ENCODE measurements at places on chromosomes 4 and X.

GRCh38 chr4:139977838-139978609, 176.0 kb downstream of the MAML3 start:
- DNase-seq = no peak

DNA sequence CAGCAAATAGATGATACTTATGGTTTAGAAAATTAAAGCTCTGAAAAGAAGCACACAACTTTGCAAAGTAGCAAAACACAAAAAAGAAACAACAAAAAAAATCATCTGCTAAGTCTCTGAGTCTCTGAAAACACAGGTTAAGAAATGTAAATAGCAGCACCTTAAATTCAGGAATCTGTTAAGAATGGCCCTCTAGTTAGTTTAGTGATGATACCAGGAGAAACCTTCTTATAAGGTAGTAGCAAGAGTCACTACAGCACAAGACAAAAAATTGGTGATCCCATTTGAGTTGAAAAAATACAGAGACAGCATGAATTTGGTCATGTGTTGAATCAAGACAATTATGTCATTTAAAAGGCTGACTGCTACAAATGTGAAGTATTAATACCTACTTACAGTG, 308.2 kb upstream of the ADGRL3 start:
- no peak for DNase-seq

GRCh38 chrX:133335027-133335426, 80.3 kb downstream of the GPC4 start:
- peak; percentile 27 for DNase-seq

GRCh38 chr4:24533364-24533763, 51.0 kb downstream of the DHX15 start:
- no peak for DNase-seq

DNA sequence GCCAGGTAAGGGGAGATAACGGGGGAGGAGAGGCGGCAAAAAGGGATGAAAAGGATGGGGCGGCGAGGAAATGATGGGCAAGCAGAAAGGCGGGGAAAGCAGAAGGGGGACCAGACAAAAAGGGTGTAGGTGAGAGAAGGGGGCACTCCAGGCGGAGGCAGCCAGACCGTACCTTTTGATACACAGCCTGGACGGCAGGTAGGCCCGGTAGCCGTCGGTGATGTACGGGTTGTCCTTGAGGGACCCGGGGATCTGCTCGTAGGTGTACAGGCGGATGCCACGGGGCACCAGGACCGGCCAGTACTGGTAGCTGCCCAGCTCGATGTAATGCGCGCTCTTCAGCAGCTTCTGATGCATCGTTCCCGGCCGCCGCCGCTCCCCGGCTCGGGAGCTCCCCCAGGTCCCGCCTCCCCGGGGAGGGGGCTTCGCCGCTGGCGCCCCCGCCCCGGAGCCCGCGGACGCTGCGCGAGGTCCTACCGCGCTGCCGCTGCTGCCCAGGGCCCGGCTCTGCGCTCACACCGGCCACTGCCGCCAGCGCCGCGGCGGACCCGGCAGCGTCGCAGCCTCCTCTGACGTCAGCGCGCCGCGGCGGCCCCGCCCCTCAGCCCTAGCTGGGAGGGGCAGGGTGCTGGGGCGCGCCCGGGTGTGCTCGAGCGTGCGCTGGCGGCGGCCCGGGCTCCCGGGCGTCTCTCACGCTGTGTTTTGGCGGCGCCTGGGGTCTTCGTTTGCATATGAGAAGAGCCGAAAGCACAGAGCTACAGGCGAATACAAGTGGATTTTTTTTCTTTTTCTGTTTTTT, at the start of gene PAQR3:
TSS of gene PAQR3 (minus strand) at position 571 of the 799 bp plus-strand sequence. CDS start at position 357, 214 bp downstream.
- DNase-seq = peak; percentile 91

GRCh38 chr4:91267543-91267942, 1036.2 kb upstream of the GRID2 start:
- no peak for DNase-seq

DNA sequence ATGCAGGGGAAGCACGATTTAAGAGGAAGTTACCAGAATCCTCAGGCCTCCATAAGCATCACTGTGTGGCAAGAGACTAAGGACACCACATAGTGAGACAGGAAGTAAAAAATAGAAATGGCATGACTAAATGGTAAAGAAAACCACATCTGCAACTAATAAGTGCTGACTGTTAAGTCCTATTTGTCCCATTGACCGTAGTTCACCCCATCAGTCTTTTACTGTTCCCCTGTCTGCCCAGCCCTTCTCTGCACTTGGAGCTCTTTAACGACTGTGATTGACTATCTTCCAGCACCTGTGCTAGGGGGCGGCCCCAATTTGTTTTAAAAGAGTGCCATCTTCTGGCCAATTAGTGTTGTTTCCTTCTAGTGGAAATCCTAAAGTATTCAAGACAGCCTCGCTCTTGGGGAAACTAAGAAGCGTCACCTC, 94.2 kb downstream of the MAOA start:
- DNase-seq = peak; percentile 60

DNA sequence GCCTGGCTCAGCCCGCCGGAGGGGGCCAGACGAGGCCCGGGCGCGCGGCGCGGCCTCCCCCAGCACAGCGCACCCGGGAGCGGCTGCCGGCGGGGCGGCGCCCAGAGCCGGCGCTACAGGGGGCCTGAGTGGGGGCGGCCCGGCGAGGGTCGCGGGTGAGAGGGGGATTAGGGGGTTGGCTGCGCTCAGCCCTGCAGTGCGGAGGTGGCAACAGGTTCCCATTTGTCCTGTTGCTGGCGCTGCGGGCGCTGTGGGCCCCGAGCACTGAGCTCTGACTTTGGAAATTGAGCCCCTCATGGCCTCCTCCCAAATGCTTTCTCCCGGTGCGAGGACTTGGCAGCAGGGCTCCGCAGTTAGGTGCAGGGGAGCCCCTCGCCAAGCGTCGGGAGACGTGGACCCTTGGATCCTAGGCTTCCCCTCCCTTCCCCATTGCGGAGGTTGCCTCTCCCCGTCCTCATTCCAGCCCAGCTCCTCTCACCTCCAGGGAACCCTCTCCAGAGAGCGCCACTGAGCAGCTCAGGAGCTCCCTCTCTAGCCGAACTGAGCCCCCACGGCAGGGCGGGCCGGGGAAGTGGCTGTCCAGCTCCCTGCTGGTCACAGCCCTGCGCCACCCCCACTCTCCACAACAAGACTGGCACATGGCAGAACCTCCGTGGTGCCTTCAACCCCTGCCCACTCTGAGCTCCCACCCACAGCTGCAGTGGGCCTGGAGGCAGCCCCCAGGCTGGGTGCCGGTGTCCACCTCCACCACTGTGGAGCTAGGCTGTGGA, 2.5 kb upstream of the DUSP9 start:
- no peak for DNase-seq

DNA sequence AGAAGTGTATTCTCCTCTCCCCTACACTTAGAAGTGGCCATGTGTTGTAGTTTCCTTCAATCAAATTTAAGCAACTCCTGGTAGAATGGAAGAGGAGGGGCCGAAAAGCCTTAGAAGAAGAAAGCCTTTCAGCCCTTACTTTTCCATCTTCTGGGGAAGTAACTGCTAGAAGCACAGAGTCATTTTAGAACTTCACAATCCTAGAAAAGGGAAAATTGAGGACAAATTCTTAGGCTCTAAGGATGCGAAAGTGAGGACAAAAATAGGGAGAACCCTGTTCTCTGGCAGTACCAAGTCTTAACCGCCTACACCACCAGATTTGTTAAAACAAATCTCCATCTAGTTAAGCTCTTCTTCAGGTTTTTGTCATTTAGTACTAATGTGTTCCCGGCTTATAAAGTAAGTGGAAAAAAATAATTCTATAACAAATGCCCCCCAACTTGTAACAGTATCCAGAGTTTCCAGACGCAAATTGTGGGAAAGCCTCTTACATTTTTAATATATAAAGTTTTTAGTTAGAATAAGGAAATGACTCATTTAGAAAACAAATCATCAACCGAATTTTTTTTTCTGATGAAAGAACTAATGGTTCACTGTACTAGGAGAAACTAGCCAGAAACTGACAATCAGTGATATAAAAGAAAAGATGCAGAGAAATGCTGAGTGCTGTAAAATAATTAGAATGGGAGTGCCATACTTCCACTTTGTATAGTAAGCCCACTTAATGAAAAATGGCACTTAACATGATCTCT, 76.0 kb downstream of the ARAP2 start:
- no peak for DNase-seq

DNA sequence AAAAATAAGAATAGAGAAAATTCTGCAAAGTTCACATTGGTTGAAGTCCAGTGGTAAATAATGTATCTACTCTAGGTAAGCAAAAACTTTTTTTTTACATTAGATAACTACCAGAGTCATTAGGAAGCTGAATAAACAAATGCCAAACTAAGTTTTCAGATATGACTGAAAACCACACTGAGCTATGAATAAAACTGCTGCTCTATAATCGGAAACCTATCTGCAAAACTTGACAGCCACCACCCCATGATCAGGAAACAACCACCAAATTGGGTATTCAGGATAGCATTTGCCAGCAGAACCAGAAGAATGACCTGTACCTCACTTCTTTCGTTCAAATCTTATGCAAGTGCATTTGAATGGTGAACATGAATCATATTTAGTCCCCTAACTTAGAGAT, 173.0 kb upstream of the TET2 start:
- DNase-seq = peak; percentile 18

- no peak for DNase-seq
These were observed 52.7 kb upstream of the FTHL17 start for GRCh38 chrX:31124536-31124935.

DNA sequence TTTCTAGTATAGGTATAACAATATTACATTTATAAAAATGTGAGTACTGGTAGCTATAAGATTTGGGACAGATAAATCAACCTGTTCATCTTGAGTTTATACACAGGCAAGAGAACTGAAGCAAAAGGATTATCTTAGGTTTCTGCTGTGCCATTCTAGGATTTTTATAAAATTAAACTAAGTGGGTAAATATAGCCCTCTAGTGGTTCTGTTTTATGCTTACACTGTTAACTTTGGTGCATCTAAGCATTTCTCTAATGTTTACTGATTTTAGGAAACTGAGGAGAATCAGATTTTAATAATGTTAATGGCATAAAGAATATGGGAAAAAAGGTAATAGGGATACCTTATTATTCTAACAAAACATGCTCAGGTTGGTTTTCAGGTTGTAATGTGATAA, 1.1 kb upstream of the RRH start:
- peak; percentile 13 for DNase-seq

DNA sequence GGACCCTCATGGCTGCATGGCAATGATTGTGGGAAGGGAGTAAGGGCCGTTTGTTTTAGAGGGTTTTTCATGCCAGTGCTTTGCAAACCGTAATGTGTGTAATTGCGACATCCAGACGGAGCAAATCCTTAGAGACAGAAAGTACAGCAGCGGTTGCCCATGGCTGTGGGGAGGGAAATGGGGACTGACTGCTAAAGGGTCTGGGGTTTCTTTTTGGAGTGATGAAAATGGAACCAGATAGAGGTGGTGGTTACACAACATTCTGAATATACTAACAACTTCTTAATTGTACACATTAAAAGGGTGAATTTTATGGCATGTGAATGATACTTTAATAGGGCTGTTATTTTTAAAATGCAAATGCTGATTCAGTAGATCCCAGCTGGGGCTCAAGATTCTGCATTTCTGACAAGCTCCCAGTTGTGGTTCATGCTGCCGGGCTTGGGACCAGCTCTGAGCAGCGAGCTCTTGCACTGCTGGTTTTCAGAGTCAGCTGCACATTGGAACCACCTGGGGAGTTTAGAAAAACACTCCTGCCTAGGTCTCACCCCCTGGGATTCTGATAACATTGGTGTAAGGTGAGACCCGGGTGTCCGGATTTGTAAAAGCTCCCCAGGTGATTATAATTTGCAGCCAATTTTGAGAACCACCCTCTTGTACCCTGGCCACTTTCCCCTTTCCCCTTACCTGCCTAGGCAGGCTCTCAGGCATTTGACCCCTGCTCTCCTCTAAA, 47.7 kb downstream of the PRPS1 start:
- peak; percentile 22 for DNase-seq

- DNase-seq = no peak
These were observed 459.6 kb downstream of the CCSER1 start for GRCh38 chr4:90586799-90587198.

DNA sequence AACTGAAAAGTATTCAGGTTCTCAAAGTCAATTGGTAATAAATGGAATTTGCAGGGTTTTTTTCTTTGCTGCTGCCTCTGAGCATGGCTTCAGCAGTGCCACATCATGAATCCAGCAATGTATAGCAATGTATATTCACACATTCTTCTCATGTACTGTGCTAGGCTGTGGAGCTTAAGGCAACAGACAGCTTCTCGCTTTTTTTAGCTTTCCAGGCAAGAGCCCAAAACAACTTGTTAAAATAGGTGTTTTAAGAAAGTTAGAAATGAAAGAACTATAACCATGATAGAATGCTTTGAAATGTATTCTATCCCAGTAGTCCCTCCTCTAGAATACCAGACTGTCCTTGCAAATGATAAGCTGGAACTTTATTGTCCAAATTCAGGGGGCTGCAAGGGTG, 30.4 kb downstream of the SMIM43 start:
- no peak for DNase-seq

DNA sequence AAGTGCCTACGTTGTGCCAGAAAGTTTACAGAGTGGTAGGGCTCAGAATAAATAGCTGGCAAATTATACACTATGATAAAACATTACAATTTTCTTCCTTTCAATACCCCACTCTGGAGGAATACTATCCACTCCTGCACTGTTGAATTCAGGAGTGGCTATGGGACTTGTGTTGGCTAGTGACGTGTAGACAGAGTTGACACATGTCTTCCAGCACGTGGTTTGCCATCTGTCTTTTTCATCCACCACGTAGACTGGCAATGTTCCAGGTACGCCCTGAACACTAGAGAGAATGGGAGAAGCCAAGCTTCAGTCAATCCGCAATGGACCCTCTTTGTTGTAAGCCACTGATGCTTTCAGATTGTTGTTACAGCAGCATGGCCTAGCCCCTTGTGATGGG, 168.8 kb upstream of the RBPJ start:
- DNase-seq = no peak

DNA sequence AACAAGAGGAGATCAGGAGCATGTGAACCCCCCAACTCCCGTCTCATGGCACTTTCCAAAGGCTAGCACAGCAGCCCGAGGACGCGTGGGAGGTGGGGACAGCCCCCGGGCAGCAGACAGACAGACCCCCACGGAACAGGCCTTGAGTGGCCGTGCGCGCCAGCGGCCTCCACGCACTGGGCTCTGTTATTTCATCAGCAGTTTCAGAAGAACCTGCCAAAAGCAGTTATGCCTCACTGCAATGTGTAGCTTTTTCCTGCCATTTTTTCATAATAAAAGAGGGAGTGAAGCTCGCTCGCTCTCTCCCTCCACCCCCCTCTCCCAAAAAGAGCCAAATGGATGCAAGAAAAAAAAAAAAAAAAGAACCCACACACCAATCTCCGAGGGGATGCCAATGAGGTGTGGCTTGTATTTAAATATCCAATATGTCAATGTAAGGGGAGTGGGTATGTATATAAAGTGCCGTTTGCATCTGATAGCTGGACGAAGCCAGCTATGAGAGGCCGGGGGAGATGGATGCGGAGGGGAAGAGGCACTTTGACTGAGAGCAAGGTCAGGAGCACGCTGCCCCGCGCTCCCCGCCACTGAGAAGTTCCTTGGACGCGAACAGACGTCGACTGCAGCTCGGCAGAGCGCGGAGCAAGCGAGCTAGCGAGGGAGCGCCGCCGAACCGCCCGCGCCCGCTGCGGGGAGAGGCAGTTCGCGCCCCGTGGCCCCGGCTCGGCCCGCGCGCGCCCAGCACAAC, at the start of gene FGF16:
TSS of gene FGF16 (plus strand) at position 482 of the 745 bp plus-strand sequence. CDS start 286 bp downstream, outside the sequence.
- DNase-seq = peak; percentile 7

- DNase-seq = no peak
These were observed 13.8 kb upstream of the MAN2B2 start for GRCh38 chr4:6561173-6561516.

All from activated CD4-positive, alpha-beta T cell treated with anti-CD3 and anti-CD28 coated beads, Interleukin-2, Interleukin-6, amounts not matched to agents 100 ng/mL and 50 ng/mL, durations not matched to agents 16 hours and 8 hours (primary cell).